Adrenal gland (tissue), 19 donors: ENCODE measurements at places on chromosomes 5 and 9.

- DNase-seq = no peak
These were observed 345 bp downstream of the DNAI1 start for GRCh38 chr9:34458959-34459340.

GRCh38 chr5:39117401-39117800 is 43.2 kb upstream of the RICTOR start:
- DNase-seq = no peak

DNA sequence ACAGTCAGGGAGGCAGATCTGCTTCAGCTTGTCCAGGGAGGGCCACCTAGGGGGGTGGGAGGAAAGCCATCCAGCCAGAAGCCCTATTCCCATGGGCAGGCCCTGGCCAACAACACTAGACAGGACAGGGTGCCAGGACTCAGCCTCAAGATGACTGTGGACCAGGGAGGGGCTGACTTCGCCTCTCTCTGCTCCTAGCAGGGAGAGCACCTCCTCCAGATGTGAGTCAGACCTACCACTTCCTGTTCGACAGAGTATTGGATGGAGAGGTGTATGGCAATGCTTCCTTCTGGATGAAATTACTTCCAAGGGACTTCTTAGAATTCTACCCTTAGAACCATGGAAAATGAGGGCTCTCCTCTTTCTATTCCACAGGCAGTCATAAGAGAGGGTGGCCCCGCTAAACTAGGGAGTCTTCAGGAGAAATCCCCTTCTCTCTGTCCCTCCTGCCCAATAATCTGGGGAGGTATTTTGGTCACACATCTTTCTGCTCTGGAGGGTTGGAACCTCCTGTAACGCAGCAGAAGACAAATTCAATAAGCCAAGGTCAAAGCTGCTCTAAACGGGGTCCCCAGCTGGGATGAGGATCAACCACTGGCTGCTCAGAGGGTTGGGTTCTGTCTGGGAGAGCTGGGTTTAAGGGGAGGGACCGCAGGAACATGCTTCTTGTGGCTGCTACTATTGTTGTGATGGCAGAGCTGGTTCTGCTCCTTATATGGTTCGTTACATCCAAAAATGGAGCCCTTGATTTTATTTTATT is 23.2 kb upstream of the RCL1 start:
- DNase-seq = no peak

DNA sequence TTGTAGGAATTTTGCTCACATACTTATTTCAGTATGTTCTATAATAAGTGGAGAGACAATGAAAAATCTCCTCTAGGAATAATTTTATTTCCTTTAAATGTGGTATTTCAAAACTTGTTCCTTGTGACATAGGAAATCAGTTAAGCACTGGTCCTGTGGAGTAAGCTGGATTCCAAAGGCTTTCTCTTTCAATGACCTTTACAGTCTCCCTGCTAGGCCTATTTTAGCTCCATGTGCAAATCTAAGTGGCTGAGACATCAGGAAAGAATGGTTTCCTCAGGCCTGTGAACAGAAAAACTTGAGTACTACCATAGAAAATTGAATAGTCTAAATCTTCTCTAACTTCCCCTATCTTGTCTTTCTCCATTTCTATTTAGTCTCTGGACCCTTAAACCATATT is 514.2 kb upstream of the TLE4 start:
- no peak for DNase-seq

GRCh38 chr5:175489693-175490443 is 11.5 kb downstream of the SFXN1 start:
- DNase-seq = no peak

DNA sequence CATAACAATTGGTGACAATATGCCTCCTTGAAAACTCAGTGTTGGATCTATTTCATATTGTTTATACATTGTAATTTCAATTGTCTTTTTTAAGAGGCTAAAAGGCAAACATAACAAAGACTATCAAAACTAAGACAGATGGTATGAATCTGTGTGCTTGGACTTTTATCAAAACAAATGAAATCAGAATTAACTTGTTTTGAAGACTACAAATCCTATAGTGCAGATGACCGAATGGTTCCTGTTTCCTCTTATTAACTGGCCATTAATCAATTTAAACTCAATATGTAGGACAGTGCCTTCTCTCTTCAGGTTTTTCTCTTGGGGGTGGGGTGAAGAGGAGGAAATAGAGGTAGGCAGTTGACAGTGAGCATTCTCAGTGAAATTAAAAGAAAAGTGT is 366.9 kb upstream of the GRAMD2B start:
- DNase-seq = no peak

- no peak for DNase-seq
These were observed 6.8 kb upstream of the APBA1 start for GRCh38 chr9:69678843-69679538.

DNA sequence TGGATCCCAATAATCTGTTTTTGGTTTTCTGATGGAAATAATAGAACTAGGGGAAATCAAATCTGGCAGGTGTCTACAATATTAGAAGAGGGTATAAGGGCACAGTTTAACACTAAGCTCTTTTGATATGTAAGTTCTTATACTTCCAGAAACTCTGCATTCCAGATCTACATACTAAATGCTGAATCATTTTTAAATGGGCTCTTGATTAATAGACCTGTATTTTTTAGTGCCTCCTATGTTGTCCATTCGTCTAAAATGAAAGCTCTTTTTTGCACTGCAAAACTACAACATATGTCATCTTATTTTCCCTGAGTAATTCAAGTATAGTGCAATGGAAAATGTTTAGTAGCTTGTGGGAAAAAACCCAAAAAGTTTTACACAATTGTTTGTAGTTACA is 44.2 kb downstream of the NR6A1 start:
- DNase-seq = no peak

DNA sequence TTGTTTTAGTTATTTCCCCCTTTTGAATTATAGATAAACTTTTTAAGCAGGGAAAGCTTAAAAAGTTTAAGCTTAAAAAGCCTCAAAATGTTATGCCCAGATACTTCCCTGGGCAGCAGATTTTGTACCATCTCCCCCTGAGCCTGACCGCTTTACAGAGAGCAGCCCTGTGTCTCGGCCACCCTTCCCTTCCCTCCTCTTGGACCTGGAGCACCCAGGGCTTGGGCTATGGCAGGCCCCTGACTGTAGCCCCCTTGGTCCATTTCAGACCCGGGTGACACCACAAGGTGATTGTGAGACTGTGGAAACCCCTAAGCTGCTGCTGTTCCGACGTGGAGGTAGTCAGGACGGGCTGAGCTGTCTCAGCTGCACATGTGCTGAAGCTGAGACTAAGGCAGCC is 97.7 kb downstream of the RALGPS1 start:
- no peak for DNase-seq

DNA sequence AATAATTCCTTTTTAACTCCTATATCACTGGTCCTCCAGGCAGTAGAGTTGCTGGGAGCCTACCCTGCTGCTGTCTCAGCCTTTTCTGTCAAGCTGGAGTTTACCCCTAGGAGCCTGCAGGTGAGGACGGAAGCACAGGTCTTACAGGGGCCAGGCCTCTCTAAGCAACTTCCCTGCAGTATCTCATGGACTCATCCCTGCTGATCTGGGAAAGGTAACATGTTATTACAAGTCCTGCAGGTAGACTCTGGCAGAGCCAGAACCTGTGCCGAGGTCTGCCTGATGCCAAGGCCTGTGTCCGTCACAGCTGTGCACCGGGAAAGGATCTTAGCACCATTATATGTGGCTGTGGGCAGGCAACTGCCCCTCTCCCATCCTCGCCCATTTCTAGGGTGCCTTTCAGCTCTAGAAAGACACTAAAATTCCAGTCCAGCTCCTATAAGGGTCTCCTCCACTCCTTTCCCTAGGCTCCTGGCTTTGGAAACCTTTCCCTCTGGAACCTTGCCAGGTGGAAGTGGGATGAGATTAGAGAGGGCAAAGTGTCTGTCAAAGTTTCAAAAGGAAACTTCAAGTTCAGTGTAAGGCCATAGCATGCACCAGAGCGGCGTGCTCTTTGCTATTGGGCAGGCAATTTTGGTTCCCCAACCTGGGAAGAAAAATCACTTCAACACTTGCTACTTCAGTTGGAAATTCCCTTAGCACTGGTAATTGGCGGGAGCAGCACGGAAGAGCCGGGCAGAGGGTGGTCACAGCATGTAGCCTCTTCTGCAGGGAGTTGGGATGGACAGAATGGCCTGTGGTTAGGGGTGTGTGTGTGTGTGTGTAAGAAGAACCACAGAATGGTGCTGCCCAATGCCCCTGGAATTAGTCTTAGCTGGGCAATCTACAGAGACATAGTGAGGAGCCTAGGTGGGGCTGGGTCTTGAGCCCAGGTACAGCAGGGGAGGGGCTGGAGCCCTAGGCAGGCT is 17.5 kb downstream of the TMEM171 start:
- no peak for DNase-seq

DNA sequence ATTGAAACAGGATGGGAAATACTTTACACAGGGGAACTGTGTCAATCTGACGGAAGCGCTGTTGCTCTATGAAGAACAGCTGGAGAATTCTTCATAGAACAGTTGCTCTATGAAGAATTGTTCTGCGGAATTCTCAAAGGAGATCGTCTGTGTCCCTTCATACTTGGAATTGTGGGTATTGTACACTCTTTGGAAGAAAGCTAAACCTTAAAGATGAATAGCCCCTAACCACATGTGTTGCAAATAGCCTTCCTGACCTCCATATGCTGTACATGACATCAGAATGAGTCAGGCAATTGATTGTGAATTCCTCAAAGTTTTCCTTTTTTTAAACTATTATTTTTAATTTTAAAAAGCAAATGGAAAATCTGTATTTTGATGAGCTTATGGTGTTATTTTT is 15.6 kb downstream of the NIM1K start:
- DNase-seq = no peak

DNA sequence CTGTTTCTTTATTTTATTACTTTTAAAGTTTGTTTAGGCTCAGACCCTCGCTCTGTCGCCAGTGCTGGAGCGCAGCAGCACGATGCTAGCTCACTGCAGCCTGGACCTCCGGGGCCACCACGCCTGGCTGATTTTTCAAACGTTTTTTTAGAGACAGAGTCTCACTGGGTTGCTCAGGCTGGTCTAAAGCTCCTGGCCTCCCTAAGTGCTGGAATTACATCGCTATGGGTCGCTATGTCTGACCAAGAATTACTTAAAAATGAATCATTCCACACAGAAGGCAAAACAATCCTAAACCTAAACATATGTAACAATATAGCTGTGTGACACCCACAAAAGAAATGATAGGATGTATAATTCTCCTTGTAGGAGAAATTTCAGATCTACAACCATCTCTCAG is 86.9 kb upstream of the SIMC1 start:
- DNase-seq = no peak

DNA sequence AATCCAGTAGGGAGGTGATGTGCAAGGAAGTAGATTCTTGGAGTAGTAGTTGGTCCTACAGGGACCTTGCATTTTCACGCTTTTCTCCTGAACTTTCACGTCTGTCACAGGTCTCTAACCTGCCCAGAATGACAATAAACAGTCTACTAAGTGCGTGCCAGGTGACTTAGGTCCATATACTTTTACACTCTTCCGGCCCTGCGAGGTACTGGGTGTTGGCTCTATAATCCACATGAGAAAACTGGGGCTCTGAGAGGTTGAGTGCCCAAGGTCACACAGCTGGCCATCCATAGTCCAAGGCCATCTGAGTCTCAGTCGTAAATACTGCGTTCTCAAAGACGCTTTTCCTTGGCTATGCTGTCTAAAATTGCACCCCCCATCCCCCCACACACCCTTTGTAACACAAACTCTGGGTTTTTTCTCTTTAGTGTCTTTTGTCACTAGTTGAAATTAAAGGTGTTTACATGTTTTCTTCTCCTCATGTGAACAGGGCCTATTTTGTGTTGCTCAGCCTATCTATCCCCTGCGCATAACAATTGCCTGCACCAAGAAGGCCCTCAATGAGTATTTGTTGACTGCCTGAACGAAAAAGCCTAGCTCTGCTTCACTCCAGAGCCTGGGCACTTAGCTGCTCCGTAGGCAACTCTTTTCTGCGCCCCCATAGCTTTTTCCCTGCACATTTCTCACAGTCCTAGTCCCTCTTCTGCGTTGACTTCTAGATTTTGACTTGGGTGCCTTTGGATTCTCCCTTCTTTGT is 943 bp downstream of the SFXN1 start:
- DNase-seq = peak; percentile 40

GRCh38 chr5:96256795-96257470 is 176.1 kb downstream of the PCSK1 start:
- peak; percentile 25 for DNase-seq

DNA sequence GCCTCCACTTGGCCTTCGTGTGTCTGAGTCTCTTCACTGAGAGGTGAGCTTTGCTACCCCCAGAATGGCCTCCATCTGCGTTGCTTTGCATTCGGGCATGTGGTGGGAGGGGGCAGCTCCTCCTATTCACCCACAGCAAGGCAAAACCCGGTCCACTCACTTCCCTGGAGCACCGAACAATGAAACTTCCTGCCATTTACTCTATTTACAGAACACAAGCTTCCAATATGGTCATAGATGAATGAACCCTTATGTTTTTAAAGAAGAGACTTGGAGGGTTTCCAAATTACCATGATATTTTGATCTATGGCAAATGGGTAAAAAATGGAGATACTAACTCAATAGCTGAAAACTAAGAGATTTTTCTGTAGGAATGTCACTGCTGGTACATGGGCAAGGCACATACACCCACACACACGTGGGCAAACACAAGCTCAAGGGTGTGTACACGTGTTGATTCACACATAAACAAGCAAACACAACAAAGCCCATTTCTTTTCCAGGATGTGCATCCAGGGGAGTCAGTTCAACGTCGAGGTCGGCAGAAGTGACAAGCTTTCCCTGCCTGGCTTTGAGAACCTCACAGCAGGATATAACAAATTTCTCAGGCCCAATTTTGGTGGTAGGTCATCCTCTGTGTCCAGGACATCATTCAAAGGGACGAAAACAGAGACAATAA is 5.2 kb downstream of the GABRP start:
- no peak for DNase-seq

DNA sequence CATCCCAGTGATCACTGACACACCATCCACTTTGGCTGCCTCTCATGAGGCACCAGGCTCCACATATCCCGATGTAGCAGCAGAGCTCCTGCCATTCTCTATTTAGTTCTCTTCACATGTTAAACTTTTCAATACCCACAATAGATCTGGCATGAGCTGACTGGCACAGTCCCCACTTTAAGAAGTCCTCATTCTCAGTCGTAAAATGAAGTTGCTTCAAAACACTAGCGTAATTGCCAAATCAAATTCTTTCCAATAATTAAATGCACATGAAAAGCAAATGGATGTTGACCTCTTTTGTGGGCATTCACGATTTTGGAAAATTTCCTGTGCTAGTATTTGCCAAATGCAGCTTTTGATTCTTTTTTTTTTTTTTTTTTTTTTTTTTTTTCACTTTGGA is 32.4 kb downstream of the HAPLN1 start:
- no peak for DNase-seq

- DNase-seq = no peak
These were observed 269.8 kb downstream of the NR3C1 start for GRCh38 chr5:143133721-143134120.

DNA sequence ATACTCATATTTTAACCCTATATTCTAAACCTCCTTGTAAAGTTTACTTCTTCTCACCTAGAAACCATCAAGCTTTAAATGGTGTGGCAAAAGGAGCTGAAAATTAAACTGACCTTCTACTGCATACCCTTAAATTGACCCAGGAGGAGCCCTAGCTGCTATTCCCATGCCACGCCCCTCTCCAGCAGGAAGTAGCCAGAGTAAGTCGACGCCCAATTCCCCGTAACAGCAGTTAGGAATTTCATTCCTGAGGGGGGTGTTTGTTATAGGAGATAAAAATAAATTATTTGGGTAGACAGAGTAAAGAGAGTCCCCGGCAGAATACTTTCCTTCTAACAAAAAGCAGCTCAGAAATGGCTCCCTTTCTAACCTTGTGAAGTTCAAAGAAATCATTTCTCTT is 111.8 kb upstream of the FAM174A start:
- DNase-seq = no peak
